ENCODE measurements at places on chromosomes 4 and X.

DNA sequence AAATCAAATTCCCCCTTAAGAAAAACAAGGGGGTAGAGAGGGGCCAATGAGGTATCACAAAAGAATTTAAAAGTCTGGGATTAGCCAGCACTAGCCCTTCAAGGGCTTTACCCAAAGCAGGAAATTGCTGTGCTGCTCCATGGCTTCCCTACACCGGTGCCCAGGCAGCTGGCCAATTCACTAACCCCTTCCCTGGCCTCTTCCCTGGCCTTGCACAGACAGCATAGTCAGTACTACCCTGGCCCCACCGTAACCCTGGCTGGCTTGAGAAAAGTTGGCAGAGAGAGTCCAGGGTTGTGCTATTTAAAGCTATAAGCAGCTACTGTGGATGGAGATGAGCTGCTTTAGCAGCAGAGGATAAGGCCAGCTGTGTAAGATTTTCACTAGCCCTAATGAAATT is 43.1 kb downstream of the ADAMTS3 start:
- no peak overlapping the region for H3K4me3 ChIP-seq
- no peak overlapping the region for H3K27ac ChIP-seq
- no peaks in the 10 kb centered on the region for H3K27me3 ChIP-seq
- no peak for DNase-seq
- no peaks in the 10 kb centered on the region for H3K36me3 ChIP-seq
- no peaks in the 10 kb centered on the region for H3K4me1 ChIP-seq

DNA sequence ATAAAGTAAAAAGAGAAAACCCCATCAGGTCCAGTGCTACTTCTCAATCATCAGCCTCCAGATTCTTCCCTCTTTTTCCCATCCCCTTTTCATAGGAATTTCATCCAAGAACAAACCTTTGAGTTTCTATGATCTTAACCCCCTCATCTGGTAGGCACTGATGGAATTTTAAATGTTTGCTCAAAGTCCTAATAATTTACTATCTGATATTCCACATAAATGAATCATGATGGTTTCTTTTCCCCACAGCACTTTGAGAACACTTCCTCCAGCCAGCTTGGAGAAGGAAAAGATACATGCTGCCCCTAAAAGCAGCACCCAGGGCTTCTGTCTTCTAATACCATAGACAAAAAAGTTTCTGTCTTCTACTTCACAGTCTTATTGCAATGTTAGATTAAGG is 19.4 kb upstream of the KLHL8 start:
- peaks cover 19% of the 10 kb centered on the region for H3K27me3 ChIP-seq
- DNase-seq = no peak
- no peak overlapping the region for H3K27ac ChIP-seq
- H3K4me1 ChIP-seq = peaks cover 10% of the 10 kb centered on the region
- H3K4me3 ChIP-seq = no peak overlapping the region
- peaks cover 2% of the 10 kb centered on the region for H3K36me3 ChIP-seq

DNA sequence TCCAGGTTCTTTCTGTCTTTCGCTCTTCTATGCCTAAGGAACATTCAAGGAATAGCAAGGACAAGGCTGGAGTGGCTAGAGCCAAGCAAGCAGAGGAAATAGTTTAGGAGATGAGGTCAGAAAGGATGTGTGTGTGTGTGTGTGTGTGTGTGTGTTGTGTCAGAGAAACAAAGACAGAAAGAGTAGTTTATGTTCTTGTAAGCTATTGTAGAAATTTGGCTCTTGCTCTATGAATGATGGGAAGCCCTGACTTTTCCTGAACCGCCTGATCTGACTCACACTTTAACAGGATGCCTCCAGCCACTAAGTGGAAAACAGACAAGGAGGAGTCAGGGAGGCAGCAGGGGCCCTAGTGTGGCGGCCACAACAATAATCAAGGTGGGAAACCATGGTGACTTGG is 39.7 kb downstream of the LGI2 start:
- no peaks in the 10 kb centered on the region for H3K27me3 ChIP-seq
- DNase-seq = no peak
- no peaks in the 10 kb centered on the region for H3K36me3 ChIP-seq
- H3K4me1 ChIP-seq = no peaks in the 10 kb centered on the region
- H3K27ac ChIP-seq = no peak overlapping the region

DNA sequence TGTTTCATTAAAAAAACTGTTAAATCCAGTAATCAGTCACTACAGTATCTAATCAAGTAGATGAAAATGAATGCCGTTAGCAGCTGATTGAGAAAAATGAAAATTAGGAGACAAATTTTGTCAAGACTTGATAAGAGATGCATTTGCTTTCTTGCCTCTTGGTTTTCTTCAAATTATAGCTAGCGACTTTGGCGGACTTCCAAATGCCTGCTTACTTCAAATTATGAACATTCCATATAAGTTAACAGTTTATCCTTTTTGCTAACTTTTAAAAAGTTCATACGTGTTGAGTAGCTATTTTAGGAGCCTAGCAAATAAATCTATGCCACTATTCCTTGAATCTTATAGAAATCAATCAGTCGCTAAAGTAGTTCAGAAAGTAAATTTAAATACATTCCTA is 58.8 kb downstream of the PPP4R3C start:
- no peaks in the 10 kb centered on the region for H3K4me1 ChIP-seq
- H3K27me3 ChIP-seq = no peaks in the 10 kb centered on the region
- no peak overlapping the region for H3K27ac ChIP-seq
- H3K4me3 ChIP-seq = no peak overlapping the region
- no peak for DNase-seq
- H3K36me3 ChIP-seq = no peaks in the 10 kb centered on the region

GRCh38 chrX:44731160-44731559 is 112.7 kb upstream of the DUSP21 start:
- no peaks in the 10 kb centered on the region for H3K27me3 ChIP-seq
- no peaks in the 10 kb centered on the region for H3K4me1 ChIP-seq
- H3K36me3 ChIP-seq = no peaks in the 10 kb centered on the region
